T-helper 2 cell treated with Interferon-gamma antibody and Interleukin-4, amounts not matched to agents 5 μg/mL and 100 μg/mL, for 36 hours (primary cell): ENCODE measurements at places on chromosomes 2 and 18.
A peak's percentile ranks its signal among the peaks of the same experiment; 100 is the strongest.

DNA sequence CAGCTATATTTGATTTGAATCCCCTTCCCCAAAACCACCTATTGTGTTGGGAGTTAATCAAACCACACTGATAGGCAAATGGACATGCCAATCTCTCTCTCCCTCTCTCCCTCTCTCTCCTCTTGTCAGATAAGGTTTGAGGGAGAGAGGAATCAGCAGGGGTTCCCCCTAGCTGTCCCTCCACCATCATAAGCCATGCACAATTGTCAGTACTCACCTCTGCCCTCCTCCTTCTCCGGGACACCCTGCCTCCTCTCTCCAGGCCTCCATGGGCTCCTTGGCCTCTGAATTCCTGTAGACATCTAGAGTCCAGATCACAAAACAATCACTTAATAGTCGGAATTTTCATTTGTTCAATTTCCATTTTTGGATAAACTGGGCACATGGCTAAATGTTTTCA lies 243.7 kb upstream of the RAB12 start:
- no peak for DNase-seq

- no peak for DNase-seq
Observed at GRCh38 chr2:174038462-174038861, 73.3 kb upstream of the SP3 start.

DNA sequence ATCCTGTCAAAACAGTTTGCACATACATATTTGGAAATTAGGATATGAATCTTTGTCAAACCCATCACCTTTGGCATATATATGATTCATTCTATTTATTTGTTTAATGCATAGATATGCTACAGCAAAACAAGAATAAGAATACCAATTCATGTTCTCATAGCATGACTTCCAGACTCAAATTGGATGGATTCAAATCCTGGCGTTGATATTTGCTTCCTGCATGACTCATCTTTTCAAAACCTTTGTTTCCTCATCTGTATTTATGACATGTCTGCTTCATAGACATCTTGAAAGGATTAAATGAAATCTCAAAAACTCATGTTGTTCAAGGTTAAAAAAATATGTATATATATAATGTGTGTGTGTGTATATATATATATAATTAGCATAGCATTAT lies 261.3 kb downstream of the MBD5 start:
- no peak for DNase-seq

DNA sequence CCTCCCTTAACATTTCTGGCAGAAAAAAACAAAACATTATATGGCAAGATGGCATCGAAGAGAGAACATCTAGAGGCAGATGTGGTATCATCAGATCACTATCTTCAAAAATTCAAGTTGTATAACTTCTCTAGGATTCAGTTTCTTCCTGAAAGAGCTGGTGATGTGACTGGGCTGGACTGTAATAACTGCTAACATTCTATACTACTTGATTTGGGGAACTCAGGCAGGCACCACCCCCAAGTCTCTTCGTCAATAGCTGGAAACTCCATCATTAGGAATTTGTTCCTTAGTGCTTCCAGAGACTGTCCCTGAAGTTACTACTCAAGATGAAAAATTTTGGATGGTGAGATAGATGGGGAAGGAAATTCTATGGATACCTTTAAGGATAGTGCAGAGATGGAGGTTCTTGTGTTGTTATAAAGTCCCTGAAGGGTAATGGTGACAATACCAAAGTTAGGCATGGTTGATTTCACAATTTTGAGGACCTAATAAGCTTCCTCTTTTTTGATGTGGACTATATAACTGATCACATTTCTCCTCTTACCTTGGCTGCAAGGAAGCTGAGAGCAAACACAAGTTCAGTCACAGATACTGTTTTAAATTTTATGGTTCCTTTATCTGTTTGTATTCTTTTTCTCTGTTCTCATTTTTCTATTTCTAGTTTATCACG lies 59.1 kb upstream of the PGAP1 start:
- no peak for DNase-seq

GRCh38 chr2:55165626-55166025 lies 66.5 kb downstream of the CLHC1 start:
- DNase-seq, result no peak

DNA sequence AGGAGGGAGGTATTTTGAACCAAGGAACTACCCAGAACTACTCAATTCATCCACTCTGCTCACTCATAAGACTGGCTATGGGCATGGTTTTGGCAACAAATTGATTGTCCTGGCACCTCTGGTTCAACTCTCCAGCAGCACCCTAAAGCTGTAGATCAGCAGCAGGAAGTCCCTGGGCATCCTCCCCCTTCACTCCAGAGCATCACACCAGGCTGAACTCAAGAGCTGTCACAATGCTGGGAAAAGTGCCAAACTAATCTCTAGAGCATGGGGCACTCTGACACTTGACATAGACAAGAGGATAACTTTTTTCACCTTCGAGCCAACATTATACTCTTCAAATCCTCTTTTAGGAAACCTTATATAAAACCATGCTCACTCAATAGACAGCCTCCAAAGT lies 154.1 kb upstream of the RBBP8 start:
- no peak for DNase-seq

GRCh38 chr2:197121756-197122385 lies 188.7 kb downstream of the ANKRD44 start:
- DNase-seq, result no peak

DNA sequence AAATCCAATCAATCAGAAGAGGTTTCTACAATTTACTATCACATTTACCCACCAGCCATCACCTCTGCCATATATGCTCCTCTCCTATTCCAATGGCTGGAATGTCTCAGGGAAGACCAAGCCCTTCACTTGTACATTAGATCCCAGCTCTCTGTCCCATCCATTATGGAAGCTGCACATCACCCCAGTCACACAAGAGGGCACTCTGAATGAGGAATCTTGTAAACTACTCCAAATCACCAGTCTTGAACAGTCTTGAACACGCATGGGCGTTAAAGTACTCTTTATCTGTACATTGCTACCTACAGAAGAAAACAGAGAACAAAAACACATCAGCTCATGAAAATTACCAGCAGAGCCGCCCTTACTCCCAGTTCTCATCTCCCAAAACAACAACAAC lies 38.7 kb downstream of the ZC3H8 start:
- no peak for DNase-seq

- DNase-seq, result no peak
Observed at GRCh38 chr18:23871410-23871809, 143.1 kb upstream of the TTC39C start.

- peak; percentile 60 for DNase-seq
Observed at GRCh38 chr2:134919341-134920210, 954 bp downstream of the CCNT2 start.

GRCh38 chr2:130743278-130743677 lies 12.1 kb upstream of the AMER3 start:
- no peak for DNase-seq

- no peak for DNase-seq
Observed at GRCh38 chr2:76415821-76416220, 705.1 kb upstream of the GCFC2 start.

GRCh38 chr2:240060977-240061591 lies 7.8 kb upstream of the OR6B3 start:
- DNase-seq, result no peak

DNA sequence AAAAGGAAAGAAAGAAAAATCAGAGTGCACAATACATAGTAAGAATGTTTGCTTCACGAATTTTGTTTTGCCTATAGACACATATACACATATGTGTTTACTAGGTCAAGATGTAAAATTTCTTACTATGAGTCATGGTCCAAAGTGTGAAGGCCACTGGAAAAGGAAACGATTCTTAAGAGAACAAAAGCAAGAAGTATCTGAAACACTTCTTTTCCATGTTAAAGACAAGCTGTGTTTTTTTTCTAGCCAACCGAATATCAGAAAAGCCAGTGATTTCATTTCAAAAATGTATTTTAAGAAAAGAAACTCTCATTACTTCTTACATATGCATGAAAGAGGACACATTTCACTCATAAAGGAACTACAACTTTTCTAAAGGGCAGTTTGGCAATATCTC lies 24.9 kb downstream of the PECR start:
- no peak for DNase-seq

- no peak for DNase-seq
Observed at GRCh38 chr2:68833162-68833561, 38.0 kb downstream of the BMP10 start.

- peak; percentile 79 for DNase-seq
Observed at GRCh38 chr2:8608411-8608954, 73.4 kb upstream of the ID2 start.

DNA sequence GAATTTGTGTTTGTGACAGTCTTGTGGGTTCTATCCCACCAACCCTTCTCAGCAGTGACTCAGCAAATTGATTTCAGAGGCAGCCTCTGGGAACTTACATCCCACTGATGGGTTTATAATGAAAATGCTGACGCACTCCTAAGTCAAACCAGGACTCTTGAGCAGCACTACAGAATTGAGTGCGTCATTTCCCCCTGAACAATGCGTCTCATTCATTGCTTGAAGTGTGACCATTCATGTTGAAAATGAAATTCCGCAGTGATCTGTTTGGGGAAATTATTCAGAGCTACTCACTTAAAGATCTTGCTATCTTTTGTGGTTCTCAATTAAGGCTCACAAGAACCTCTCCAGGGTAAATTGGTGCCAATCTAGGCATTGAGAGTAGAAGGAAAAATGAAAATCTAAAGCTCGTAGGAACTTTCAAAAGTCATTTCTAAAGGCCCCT lies 417.7 kb upstream of the SLC14A2 start:
- DNase-seq, result peak; percentile 22

GRCh38 chr2:58701688-58702301 lies 460.7 kb upstream of the FANCL start:
- DNase-seq, result no peak

- DNase-seq, result no peak
Observed at GRCh38 chr2:126707941-126708340, 52.0 kb downstream of the GYPC start.

DNA sequence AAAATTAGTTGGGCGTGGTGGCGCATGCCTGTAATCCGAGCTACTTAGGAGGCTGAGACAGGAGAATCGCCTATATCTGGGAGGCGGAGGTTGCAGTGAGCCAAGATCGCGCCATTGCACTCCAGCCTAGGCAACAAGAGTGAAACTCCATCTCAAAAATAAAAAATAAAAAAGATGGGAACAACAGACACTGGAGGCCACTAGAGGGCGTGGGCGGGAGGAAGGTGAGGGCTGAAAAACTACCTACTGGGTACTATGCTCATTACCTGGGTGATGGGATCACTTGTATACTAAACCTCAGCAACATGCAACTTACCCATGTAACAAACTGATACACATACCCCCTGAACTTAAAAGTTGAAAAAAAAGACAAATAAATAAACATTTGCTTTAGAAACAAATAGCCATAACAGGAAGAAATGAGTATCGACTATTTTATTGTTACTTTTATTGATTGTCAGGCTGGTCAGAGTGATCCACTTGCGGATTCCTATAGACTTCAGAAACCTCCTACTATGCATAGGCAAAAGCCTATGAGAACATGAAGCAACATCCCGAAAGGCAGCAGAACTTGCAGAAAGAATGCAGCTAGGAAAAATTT lies 61.0 kb downstream of the TMEM163 start:
- no peak for DNase-seq

GRCh38 chr2:46351750-46352138 lies 54.5 kb downstream of the EPAS1 start:
- peak; percentile 69 for DNase-seq

GRCh38 chr18:32612651-32613050 lies 142.0 kb upstream of the GAREM1 start:
- no peak for DNase-seq

DNA sequence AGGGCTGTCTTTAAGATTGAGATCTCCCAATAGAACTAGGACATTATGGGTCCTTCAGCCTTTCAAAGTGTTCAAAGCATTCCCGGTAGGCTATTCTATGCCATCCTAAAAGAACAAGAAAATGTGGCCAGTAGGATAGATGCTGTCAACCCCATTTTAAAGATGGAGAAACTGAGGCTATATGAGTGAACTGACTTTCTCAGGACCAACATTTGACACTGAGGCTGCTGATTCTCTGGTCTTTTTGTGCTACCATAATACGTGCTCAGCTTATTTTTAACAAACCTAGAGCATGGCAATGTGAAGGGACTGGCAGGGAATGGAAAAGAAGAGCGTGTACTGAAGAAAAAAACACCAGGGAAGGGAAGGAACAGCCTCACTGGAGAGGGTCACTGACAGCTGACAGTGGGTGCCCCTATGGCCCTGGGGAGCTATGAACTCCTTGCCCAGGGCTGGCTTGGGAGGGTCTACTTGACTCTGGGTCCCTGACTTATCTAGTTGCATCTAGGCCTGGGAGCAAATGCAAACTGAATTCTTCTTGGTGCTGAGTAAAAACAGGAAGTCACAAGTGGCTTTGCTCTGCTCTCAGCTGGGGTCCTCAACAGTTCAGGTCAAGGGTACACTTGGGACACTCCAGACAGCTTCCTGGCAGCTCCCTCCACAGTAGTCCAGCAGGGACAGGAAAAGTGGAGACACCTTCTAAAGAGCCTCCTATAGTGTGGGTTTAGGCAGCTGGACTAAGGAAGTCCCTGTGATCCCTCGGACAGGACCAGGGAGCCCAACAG lies 2.3 kb downstream of the CYRIA start:
- no peak for DNase-seq

DNA sequence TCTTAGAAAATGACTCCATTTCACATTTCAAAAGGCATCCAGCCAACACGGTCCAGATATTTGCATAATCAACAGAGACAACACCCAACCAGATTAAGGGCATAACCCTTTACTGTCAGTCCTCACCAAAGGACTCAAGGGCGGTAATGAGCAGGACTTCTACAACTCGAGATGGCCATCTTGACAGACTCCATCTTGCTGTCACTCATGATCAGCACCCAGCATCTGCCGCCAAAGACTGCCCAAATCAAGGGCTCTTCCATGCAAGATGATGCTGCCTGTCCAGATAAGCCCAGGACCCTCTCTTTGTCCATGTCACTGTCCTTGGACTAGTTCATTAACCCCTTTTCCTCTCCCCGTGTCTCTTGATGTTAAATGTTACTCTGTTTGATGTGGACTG lies 77.9 kb downstream of the UXS1 start:
- DNase-seq, result no peak

- no peak for DNase-seq
Observed at GRCh38 chr2:43217228-43218154, 8.9 kb downstream of the ZFP36L2 start.

DNA sequence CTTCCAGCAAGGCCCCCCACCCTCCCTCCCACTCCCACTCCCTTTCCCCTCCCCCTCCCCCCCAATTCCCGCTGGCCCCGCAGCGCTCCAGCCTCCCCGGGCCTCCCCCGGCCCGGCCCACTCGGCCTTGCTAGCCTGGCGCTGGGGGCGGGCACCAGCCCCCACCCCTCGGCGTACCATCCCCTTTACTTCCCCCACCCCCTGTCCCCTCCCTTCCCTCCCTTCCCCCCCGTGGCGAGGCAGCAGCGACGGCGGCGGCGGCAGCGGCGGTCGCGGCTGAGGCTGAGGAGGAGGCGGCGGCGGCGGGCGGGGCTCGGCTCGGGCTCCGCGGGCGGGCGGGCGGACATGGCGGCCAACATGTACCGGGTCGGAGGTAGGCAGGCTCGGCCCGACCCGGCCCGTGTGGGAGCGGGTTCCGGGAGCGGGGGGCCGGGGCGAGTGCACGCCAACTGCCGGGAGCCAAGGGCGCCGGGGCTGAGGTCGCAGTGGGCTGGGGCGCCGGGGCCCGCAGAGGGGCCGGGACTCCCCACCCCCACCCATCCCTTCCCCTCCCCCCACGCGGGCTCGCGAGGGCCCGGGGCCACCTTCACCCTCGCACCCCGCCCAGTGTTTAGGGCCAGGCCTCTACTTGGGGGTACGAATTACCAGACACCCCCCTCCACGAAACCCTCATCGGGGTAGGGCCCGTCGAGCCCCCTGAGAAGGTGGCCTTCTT lies at the start of gene MTA3:
TSS of gene MTA3 (plus strand) at position 232 of the 715 bp plus-strand sequence. CDS start at position 346, 114 bp downstream.
- DNase-seq, result peak; percentile 61
